T-helper 22 cell (primary cell): ENCODE measurements at places on chromosomes 6 and 20.

- no peak for DNase-seq
These were observed 115.3 kb upstream of the MRPS10 start for GRCh38 chr6:42332916-42333315.

GRCh38 chr6:33433001-33433543, 13.2 kb downstream of the SYNGAP1 start:
- DNase-seq, result no peak

- no peak for DNase-seq
These were observed 38.3 kb downstream of the COX4I2 start for GRCh38 chr20:31675828-31676608.

DNA sequence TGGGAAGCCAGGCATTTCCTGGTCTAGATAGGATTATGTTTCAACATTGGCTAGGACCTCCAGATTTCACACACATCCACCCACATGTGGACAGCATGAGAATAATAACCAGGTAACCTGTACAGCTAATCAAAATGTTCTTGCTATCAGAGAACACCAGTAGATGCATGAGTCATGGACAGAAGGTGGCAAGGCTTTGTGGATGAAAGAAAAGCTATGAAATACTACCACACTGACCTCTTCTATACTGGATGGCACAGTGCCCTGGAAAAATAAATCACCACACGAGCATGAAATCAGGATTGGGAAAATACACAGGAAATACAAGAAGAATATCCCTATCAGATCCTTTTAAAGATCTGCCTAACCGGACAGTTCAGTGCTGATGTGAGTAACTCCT, 113.0 kb downstream of the GMDS start:
- no peak for DNase-seq

DNA sequence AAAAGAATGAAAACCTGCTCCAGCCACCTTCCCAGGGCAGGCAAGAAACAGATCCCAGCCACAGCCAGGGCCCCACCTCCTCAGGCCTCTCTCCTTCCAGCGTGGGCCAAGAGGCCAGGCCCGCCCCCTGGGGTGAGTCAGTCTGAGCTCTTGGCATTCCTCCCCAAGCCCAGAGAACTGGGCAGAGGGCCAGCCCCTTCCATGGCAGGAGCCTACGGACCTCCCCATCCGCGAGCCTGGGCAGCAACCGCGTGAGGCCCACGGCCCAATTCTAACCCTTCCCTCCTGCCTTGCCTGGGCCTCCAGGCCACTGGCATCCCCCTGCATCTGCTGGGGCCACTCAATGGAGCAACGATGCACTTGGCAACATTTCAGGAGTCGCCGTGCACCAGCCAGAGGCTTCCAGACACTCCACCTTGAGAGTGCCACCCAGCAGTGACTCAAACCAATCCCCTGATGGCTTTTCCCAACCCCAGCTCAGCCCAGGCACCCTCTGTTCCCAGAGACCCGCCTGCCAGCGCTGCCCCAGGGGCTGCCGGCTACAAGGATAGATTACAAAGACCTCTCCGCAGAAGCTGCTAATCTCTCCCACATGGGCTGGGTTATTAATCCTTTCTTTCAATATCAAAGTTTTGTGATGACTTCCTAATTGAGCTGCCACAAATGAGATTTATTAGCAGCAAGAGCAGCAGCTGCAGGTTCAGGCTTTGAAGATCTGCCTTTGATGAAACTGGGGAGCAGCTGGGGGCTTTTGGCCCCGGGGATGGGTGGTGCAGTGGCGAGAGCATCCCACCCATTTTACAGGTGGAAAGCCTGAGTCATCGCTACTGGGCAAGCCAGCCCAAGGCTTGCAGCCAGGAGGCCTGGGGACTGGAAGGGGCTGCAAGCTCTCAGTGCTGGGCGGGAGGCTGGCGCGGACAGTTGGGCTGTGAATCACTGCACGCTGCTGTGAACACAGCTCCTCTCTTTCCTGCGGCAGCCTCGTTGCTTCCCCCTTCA, 85.7 kb downstream of the NFATC2 start:
- DNase-seq, result peak; percentile 16

- no peak for DNase-seq
These were observed 10.3 kb downstream of the C20orf203 start for GRCh38 chr20:32663335-32664011.

DNA sequence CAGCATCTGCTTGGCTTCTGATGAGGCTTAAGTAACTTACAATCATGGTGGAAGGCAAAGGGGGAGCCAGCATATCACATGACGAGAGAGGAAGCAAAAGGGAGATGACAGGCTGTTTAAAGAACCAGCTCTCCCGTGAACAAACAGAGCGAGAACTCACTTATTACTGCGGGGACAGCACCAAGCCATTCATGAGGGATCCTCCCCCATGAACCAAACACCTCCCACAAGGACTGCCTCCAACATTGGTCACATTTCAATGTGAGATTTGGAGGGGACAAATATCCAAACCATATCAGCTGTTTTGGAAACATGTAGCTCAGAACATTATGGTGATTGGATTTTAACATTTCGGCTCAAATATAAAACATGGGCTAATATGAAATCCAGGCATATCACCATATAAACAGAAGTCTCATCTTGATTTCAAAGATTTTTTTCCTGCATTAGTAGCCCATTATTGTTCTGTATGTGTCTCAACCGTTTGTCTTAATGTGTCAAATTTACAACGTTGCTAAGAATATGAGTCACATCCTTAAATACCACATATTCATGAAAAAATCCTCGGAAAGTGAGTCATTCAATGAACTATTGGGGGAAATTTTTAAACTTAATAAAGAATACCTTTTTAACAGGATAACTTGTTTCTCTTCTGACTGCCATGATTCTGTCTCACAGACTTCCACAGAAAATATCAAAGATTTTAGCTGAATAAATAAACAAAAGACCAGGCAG, 894.3 kb downstream of the TFAP2A start:
- DNase-seq, result no peak

DNA sequence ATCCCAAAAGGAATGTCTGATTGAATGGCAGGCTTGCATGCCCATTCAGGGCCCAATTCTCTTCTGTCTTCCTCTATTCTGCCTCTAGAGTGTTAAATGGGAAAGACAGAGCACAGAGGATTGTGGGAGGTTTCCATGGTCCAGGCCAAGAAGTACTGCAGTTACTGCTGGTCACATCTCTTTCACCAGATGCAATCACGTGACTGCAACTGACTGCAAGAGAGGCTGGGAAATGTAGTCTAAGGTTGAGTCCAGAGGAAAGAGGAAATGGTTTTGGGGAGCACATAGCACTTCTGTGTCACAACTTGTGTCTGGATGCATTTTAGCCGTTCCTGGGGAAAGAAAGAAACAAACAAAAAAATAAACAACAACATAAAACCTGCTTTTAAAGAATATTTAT, 336.4 kb upstream of the BTBD3 start:
- DNase-seq, result no peak

DNA sequence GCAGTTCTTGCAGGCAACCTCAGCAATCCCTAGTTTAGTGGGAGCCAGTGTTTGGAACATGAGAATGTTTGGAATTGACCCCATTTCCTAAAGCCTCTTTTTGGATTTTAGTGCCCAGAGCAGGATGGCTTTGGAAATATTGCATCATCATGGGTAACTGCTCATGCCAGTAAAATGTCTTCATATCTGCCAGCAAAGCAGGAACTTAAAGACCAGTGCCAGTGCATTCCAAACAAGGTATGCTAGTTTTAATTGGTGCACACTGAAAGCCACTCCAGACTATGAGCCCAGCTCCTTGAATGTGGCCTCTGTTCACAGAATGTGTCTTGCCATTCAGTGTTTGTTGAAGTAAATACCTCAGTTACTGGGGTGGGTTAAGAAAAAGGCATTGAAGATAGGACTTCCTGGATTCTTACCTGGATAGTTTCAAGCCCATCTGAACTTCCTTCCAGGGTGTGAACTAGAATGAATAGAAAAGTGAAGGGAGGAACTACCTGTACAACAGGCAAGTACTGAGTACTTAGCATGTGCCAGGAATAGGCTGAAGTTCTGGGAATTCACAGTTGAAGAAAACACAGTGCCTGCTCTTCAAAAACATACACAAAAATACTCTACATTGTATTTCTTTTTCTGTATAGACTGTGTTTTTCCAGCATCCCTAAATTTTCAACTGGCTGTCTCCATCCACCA, 70.5 kb downstream of the COL19A1 start:
- DNase-seq, result no peak

- no peak for DNase-seq
These were observed 218.7 kb downstream of the FUT9 start for GRCh38 chr6:96234444-96234843.

DNA sequence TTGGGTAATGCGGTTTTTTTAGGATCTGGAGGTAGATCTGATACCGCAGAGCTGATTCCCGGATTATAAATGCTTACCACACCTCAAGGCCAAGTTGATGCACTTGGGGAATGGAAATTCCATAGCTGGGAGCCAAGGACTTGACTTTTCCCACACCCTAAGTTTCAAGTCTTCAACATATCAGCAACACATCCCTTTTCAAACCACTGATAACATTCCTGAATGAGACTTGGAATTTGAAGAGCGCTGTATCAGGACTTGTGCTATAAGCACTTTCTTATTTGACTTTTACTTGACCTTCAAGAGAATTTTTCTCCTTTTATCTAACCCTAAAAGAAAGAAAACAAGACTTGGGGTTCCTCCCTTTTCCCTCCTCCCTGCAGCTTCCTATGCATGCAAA, 90.6 kb upstream of the NAA20 start:
- no peak for DNase-seq

- no peak for DNase-seq
These were observed 13.8 kb downstream of the RNF144B start for GRCh38 chr6:18400831-18401446.

GRCh38 chr20:35049776-35050352, 42.7 kb downstream of the TRPC4AP start:
- DNase-seq, result no peak

- DNase-seq, result no peak
These were observed 3.4 kb upstream of the PFDN4 start for GRCh38 chr20:54204481-54204880.

GRCh38 chr20:36861875-36862801, 13.8 kb upstream of the TLDC2 start:
- no peak for DNase-seq

DNA sequence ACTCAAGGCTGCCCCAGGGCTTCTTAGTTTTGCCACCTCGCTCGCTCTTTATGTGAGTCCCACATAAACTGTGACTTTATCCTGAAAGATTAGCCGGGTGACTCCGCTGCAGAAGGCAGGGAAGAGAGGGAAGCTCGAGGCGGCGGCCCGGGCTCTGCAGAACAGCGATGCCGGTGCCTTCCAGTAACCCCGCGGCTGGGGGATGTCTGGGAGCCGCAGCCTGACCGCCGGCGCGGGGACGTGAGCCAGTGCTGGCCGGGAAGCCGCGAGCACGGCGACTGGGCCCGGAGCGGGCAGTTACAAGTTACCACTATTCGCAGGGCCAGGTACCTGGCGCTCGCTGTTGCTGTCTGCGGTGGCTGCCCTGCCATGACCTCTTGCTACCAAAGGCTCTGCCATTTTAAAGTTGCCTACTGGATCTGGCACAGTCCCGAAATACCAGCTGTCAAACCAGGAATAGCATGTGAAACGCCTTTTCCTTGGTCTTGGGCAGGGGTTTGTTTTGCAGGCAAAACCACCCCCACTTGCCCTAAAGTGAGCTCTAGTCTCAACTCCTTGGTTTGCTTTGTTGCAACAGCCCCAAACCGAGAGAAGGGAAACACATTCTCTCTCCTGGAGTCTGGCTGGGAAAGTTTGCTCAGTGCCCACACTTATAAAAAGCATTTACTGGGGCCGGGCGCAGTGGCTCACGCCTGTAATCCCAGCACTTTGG, 124.0 kb upstream of the SLC2A12 start:
- DNase-seq, result no peak

GRCh38 chr6:44569131-44569530, 181.6 kb downstream of the CDC5L start:
- no peak for DNase-seq

DNA sequence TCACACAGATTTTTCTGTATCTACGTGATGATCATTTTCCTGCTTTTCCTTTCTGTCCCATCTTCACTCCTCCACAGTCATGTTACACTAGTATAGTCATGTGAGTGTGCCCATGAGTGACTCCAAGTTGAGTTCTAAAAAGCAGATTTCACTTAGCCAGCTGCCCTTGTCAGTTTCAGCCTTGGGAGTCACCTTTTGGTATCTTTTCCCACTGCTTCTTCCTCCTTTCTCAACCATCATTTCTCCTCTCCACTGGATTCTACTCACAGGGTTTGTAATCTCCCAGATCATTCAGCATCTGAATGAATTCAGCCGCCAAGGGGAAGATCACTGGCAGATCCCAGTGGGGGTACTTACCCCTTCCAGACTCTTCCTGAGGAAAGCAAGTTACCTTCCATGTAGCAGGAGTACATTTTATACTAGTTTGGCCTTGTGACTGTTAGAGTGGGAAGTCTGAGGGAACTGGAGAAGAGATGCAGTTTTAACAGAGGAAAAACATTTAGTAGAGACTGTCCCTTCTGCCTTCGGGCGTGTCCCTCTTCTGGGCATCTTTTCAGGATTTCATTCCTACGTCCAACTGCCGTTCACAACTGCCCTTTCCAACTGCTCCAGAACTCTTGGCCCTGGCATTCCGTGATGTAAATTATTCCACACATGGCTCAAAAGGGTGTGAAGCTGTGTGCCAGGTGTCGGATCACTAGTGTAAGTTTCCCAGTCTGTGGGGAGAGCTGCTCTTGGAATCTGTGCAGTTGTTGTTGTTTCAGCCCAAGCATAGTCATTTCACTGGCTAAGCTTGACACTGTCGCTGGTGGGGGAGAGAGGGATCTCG, 38.9 kb downstream of the BICRAL start:
- no peak for DNase-seq

- DNase-seq, result no peak
These were observed 533 bp upstream of the CRYBG1 start for GRCh38 chr6:106359959-106360409.

DNA sequence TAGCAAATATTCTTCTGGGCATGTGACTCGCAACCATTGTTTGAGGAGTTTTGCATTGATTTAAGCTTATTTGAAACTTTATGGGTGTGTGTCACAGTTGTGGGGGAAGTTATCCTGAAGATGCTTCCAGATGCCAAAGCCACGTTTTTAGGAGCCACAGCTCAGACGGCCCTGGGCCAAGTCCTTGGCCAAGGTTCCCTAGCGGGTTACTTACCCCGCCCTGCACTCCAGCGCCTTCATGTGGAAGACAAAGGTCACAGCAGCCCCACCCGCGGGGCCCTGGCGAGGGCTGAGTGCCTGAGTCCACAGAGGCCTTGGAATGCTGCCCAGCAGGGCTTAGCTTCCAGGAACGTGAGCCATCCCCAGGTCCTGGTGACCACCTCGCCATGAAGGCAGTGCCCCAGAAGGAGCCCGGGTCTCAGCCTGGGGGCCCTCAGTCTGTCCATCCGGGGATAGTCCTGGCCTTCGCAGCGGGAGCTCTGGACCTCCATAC, 308.3 kb downstream of the CDH4 start:
- no peak for DNase-seq

- DNase-seq, result no peak
These were observed 3.5 kb downstream of the CITED2 start for GRCh38 chr6:139370999-139371345.

- no peak for DNase-seq
These were observed 143.9 kb upstream of the RALGAPA2 start for GRCh38 chr20:20856306-20856705.

DNA sequence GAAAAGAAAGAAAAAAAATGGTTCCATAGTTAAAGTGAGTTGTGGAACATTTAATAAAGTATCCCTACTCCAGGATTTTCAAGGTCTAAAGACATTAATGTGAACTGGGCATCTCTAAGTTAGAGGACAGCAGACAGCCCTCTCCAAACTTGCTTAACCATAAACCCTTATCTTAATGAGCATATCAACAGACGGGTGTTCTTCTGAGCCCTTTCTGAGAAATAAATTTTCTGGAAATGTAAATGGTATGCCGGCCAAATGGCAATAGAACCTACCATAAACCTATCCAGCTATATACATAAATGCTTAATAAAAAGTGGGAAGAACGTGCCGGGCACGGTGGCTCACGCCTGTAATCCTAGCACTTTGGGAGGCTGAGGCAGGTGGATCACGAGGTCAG, 12.5 kb downstream of the SLC18B1 start:
- no peak for DNase-seq
